Left lung (tissue), 14 donors: ENCODE measurements at places on chromosomes 11 and 22. TPM values are rescaled to one million over a fixed set of nuclear protein-coding genes. Genes with fewer than 3 reads are reported as not detected.

DNA sequence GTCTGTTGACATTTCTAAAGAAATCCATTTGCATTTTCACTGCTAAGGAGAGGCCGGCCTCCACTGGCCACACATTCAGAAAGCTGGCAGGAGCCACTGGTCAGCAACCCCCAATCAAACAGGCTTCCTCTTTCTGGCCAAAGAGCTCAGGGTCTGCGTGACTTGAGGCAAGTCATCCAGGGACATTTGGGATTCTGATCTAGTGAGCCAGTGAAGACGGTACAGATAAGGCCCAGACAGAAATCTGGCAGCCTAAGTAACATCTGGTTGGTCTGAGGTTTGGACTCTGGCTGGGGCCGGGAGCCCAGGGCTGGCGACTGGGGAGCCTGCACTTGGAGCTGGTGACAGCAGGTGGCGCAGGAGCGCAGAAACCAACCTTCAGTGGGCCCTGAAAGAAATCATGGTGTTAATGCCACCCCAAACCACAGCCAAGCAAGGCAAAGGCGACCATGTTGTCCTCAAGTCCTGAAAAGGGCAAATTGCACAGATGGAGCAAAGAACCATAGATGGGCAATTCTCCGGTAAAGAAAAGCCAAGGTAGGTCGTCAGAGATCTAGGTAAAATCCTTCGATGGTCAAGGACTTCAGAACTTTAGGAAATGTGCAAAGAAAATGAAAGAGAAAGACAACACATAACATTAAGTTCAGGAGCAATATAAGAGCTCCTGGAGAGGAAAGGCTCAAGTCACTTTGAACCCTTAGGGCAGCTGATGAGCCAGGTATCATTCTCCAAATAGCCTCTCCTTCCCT lies 99.4 kb upstream of the BLID start:
- H3K4me1 ChIP-seq: peaks cover 6% of the 10 kb centered on the region
- no peaks in the 10 kb centered on the region for H3K36me3 ChIP-seq
- no peak overlapping the region for H3K27ac ChIP-seq
- H3K4me3 ChIP-seq: no peak overlapping the region
- peak; percentile 72 for DNase-seq
- H3K27me3 ChIP-seq: no peaks in the 10 kb centered on the region

DNA sequence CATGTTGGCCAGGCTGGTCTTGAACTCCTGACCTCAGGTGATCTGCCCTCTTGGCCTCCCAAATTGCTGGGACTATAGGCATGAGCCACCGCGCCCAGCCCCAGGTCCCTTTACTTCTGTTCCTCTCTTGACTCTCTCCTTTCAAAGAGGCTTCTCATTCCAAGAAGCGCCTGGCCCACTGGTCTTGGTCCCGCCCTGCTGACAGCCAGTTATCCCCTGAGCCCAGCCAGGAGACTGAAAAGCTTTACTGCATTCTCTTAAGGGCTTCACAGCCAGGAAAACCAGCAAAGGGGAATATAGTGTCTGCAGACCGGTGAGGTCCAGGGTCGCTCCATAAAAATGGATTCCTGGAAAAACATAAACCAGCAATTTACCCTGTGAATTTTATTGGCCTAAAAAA lies 68.3 kb downstream of the NFAM1 start:
- DNase-seq: no peak
- H3K4me3 ChIP-seq: no peak overlapping the region
- peaks cover 4% of the 10 kb centered on the region for H3K27me3 ChIP-seq

- no peaks in the 10 kb centered on the region for H3K4me1 ChIP-seq
- no peak overlapping the region for H3K27ac ChIP-seq
- no peak for DNase-seq
- H3K27me3 ChIP-seq: no peaks in the 10 kb centered on the region
Observed at GRCh38 chr22:47196166-47196849, 433.9 kb downstream of the TBC1D22A start.

- no peaks in the 10 kb centered on the region for H3K27me3 ChIP-seq
- no peak for DNase-seq
- H3K4me1 ChIP-seq: no peaks in the 10 kb centered on the region
- no peak overlapping the region for H3K27ac ChIP-seq
- no peaks in the 10 kb centered on the region for H3K36me3 ChIP-seq
Observed at GRCh38 chr11:26070714-26071380, 261.1 kb upstream of the ANO3 start.

GRCh38 chr11:20964985-20965384 lies 295.6 kb downstream of the NELL1 start:
- no peak for DNase-seq
- H3K36me3 ChIP-seq: no peaks in the 10 kb centered on the region
- H3K27ac ChIP-seq: no peak overlapping the region
- no peak overlapping the region for H3K4me3 ChIP-seq

DNA sequence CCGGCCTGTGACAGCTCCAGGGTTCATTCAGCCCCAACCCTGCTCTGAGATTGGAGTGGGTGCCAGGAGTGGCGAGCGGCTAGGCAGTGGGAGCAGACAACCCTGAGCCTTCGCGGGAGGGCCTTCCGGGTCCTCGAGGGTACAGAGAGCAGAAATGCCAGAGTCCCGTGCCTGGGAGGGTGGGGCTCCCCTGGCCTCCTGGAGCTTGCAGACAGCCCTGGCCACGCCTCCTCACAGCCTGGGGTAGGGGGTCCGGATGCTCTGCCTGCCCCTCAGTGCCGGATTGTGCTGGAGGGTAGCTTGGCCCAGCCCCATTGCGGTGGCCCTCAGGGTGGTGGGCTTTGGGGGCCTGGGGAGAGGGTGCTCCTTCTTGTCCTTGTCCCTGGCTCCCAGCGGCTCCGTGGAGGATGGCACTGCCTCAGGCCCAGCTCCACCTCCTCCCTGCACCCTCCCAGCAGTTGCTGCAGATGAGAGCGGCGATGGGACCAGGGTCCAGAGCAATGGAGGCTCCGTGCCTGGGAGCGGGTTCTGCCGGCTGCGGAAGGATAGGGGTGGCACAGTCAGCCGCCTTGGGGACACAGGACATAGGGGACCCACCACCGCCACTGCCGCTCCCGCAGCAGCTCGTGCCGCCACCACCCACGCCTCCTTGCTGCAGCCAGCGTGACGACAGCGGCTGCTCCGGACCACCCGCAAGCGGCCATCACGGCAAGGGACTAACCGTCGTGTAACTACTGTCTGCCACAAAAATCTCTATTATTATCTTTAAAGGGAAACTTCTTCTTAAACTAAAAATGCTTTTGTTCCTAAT lies 34.9 kb upstream of the OR10G7 start:
- peak; percentile 50 for DNase-seq
- H3K36me3 ChIP-seq: no peaks in the 10 kb centered on the region
- H3K4me3 ChIP-seq: peak overlapping the region; percentile 28
- H3K27ac ChIP-seq: no peak overlapping the region
- H3K27me3 ChIP-seq: no peaks in the 10 kb centered on the region
- H3K4me1 ChIP-seq: peaks cover 6% of the 10 kb centered on the region

DNA sequence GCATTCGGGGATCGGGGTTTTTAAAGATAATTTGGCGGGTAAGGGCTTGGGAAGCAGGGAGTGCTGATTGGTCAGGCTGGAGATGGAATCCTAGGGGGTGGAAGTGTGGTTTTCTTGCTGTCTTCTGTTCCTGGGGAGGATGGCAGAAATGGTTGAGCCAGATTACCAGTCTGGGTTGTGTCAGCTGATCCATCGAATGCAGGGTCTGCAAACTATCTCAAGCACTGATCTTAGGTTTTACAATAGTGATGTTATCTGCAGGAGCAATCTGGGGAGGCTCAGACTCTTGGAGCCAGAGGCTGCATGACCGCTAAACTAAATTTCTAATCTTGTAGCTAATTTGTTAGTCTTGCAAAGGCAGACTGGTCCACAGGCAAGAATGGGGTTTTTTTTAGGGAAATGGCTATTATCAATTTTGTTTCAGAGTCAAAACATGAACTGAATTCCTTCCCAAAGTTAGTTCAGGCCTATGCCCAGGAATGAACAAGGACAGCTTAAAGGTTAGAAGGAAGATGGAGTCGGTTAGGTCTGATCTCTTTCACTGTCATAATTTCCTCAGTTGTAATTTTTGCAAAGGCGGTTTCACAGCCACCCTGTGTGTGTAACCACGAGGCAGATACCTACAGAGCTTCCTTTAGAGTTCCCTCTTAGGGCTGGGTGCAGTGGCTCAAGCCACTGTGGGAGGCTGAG lies 10.2 kb downstream of the SCGB1A1 start:
- DNase-seq: no peak
- H3K27me3 ChIP-seq: no peaks in the 10 kb centered on the region
- peaks cover 77% of the 10 kb centered on the region for H3K4me1 ChIP-seq
- H3K4me3 ChIP-seq: no peak overlapping the region
- H3K27ac ChIP-seq: peak overlapping the region; percentile 73
- H3K36me3 ChIP-seq: no peaks in the 10 kb centered on the region

DNA sequence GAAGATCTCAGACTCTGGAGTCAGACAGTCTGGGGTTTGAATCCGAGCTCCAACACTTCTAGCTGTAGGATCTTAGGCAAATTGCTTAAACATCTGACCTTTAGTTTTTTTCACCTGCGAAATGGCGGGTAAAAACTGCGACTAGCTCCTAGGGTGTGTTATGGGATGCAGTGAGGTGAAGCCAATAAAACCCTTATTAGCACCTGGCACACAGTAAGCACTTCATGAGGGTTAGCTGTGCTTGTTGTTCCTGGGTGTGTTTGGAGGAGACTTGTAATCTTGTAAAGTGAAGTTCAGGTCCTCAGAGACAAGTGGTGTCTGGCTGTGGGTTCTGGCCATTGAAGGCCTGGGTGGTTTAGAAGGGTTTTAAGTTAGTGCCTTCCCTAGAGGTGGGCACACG lies 68.9 kb downstream of the ZBTB16 start:
- peaks cover 36% of the 10 kb centered on the region for H3K4me1 ChIP-seq
- H3K27ac ChIP-seq: no peak overlapping the region
- no peak overlapping the region for H3K4me3 ChIP-seq
- peaks cover 29% of the 10 kb centered on the region for H3K36me3 ChIP-seq
- H3K27me3 ChIP-seq: no peaks in the 10 kb centered on the region
- no peak for DNase-seq

The ALDH3B1 gene
- total RNA-seq: 87.1 TPM

DNA sequence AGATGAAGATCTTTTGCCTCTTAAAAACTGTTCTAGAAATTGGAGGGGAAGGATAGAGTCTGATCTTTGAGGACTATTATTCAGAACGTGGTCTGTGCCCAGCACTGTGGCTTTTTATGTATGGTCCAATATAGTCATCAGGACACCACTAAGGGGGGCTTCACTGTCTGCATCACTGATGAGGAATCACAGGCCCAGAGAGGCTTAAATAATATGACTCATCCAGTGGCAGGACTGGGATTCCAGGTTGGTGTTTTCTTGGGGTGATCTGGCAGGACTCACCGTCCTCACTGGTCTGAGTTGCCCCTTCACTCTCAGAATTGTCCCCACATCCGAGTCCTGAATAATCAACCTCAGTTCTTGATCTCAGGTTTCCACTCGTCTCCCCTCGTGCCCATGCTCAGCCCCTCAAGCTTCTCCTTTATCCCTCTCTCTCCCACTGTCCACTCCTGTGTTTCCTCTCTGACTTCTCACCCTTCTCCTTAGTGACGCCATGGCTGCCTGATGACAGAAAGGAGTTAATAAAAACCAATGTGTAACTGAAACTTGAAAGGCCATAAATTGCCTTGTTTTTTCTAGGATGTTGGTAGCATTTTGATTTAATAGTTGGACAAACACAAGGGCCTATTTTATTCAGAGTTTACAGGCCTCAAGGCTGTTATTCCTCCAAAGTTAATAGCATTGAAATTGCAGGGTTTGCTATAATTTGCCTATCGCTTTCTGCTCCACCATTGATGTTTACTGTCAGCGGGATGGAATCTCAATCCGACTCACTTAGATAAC lies 95.7 kb upstream of the NNMT start:
- no peak for DNase-seq
- H3K27me3 ChIP-seq: no peaks in the 10 kb centered on the region
- H3K4me1 ChIP-seq: peaks cover 52% of the 10 kb centered on the region
- H3K4me3 ChIP-seq: no peak overlapping the region

The GTSE1 gene
- total RNA-seq: 6.4 TPM

GRCh38 chr22:17369439-17370025 lies at the start of gene CECR2:
Gene CECR2 (plus strand): TSS chr22:17369460. CDS start chr22:17369784, 324 bp downstream.
- peak; percentile 43 for DNase-seq
- H3K27me3 ChIP-seq: peaks cover 7% of the 10 kb centered on the region
- peak within 1 kb of the TSS; percentile 67 for H3K4me3 ChIP-seq
- H3K4me1 ChIP-seq: peaks cover 26% of the 10 kb centered on the region

The RIMBP3B gene
- 0.10 TPM for total RNA-seq
